ENCODE measurements at places on chromosomes 6 and 20.

DNA sequence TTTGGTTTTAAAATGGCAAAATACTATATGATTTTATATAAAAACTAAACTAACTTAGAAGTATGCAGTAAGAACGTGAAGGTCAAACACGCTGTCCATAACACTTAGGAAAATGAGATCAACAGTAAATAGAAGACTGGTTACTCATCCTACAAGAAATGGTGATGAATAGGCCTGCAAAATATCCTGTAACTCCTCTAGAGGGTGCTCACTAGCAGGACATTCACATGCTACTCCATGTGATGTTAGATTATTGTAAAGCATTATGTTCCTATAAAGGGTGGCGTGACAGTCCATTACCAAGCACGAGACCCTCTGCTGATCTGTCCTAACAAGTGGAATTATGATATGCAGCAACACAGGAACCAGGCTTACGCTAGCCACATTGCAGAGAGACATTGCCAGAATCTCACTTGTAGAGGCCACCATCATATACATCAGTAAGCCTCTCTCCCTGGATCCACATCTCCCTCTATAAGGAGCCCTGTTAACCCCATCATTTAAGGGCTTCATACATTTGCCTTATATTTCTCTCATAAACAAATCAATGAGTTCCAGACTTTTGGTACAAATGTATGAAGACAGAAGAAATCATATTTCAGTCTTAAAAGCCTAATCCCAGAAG lies 18.0 kb upstream of the DEFB129 start:
- DNase-seq: no peak

DNA sequence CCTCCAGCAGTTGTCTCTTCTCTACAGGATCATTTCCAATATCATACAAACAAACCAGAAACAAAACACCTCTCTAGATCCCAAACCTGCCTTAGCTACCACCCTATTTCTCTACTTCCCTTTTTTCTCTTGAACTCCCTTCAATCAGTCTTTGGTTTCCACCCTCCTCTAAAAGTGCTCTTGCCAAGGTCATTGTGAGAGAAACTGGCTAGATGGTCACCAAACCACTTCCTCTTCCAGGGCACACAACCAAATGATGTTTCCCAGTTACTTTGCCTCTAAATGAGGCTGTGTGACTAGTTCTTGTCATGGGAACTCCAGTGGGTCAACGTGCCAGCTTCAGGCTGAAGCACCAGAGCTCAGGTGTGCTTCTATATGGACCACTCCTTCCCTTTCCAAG lies 85.8 kb upstream of the ARMC2 start:
- DNase-seq: no peak

DNA sequence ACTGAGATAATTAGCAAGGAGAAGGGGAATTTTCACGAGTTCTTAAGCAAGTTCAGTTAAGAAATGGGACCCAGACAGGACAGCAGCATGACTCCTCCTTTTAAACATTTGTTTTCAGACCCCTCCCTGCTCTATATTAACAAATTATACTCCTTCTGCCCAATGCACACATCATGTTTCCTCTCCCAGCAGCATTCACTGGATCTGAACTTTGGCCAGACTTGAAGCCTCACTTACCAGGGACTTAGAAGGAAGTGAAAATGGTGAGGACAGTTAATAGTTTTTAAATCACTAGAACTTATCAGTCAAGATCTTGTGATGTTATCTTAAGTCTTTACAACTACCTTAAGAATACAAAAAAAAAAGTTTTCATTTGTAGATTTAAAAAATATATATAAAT lies 1174.7 kb upstream of the MAP3K7 start:
- DNase-seq: no peak

- no peak for DNase-seq
Measured at GRCh38 chr20:53736122-53736756, 142.6 kb upstream of the ZNF217 start.

- no peak for DNase-seq
Measured at GRCh38 chr6:73367761-73368355, 1.8 kb downstream of the OOEP start.

GRCh38 chr6:153526479-153526878 lies 395.4 kb upstream of the RGS17 start:
- DNase-seq: no peak

GRCh38 chr20:52826722-52827121 lies 145.4 kb upstream of the TSHZ2 start:
- no peak for DNase-seq

DNA sequence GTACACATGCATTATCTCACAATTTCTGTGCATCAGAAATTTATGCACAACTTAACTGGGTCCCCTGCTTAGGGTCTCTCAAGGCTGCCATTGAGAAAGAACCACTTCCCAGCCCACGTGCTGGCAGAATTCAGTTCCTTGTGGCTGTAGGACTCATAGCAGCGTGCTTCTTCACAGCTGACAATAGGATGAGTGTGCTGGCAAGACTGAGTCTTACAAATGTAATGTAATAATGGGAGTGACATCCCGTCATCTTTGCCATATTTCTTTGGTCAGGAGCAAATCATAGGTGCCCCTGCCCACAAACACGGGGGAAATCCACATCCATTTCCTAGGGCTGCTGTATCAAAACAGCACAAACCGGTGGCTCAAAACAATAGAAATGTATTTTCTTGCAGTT lies 77.4 kb downstream of the FIG4 start:
- no peak for DNase-seq

DNA sequence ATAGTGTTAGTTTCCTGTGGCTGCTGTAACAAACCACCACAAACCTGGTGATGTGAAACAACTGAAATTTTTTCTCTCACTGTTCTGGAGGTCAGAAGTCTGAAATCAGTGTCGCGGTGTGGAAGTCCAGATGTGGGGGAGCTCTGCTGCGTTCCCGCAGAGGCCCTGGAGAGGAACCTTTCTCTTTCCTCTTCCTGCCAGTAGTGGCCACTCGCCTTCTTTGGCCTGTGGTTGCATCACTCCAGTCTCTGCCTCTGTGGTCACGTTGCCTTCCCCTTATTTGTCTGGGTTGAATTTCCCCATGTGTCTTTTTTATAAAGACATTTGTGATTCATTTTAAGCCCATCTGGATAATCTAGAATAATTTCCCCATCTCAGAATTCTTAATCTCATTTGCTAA lies 295.5 kb upstream of the FLRT3 start:
- no peak for DNase-seq

- DNase-seq: no peak
Measured at GRCh38 chr6:138007014-138007472, 100.2 kb downstream of the PERP start.

DNA sequence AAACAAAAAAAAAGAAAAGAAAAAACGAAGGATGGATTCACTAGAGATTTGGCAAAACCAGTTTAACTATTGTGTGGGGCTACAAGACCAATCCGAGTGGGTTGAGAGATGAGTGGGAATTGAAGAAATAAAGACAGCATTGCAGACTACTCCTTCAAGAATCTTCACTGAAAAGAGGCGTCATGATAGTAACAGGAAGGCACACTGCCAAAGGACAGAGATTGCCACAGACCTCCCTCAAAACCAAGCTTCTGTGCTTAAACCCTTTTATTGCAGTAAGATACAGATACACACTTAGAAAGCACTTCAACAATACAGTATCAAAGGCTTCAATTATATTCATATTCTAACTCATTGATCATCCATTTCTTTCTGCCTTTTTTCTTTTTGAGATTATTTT lies 103.9 kb downstream of the IPCEF1 start:
- no peak for DNase-seq

DNA sequence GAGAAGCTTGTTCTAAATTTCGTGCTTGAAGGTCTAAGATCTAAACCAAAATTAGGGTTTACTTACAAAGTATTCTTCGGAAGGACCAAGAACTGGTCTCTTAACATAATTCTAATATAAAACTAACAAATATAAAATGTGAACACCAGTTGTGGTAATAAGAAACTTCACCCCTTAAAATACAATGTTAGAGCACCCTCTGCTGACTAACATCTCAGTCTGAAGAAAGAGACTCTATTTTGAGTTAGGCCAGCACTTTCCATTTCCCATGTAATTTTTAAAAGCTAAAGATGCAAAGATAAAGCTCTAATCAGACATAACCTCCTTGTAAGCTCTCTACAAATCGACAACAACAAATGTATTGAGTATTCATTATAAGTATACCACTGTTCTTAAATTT lies 24.6 kb downstream of the ATG5 start:
- DNase-seq: no peak

- DNase-seq: no peak
Measured at GRCh38 chr6:79621579-79621978, 9.6 kb upstream of the SH3BGRL2 start.

- no peak for DNase-seq
Measured at GRCh38 chr20:37457921-37458320, 63.1 kb upstream of the NNAT start.

DNA sequence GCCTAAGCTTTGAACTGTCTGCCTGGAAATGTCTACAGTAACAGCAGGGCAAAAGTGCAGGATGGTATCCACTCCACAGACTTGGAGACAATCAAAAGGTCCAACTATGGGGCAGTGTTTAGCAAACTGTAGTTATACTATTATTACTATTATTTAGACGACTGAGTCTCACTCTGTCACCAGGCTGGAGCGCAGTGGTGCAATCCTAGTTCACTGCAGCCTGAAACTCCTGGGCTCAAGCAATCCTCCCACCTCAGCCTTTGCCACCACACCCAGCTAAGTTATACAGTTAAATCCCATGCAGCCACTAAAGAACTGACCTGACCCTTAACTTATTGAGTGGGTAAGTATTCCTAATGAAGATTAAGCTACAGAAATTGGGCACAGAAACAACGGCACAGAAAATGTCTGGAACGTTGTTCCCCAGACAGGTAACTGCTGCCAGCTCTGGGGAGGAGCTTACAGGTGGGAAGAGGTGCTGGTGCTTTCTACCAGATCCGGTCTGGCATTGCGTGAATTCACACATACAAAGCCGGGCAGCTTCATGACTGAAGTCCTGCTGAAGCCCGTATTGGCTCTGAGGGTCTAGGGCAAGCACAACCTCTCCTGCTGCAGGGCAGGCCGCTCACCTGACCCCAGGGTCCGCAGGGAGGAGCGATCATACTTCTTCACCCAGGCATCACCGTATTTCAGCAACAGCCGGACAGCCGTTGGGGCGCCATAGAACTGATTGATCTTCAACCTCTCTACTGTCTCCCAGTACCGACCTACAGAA lies 27.0 kb upstream of the APMAP start:
- DNase-seq: no peak

GRCh38 chr20:50759678-50760077 lies 28.3 kb downstream of the PARD6B start:
- no peak for DNase-seq

DNA sequence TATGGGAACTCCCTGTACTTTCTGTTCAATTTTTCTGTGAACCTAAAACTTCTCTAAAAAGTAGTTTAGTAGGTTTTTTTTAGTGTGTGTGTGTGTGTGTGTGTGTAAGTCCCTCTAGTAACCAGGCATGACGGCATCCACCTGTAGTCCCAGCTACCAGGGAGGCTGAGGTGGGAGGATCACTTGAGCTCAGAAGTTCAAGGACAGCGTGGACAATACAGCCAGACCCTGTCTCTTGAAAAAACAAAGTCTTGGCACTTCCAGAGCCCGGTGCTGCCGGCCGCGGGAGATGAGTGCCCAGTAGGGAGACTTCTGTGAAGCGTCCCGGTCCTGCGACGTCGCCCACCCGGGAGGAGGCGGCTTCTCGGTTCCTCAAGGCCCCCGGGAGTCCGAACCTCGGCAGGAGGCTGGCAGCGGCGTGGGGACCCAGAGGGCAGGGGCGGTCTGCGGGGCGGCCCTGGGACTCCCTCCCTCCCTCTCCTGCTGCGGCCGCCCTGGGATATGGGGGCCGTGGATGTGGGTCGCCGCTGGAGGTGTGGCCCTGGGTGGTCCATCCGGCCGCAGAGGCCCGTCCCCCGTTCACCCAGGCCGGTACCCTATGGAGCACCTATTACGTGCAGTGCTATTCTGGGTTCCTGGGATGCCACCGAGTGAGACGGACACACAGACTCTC lies 78.0 kb upstream of the SIRPG start:
- DNase-seq: no peak

- no peak for DNase-seq
Measured at GRCh38 chr20:49768204-49769047, 44.2 kb upstream of the SLC9A8 start.

DNA sequence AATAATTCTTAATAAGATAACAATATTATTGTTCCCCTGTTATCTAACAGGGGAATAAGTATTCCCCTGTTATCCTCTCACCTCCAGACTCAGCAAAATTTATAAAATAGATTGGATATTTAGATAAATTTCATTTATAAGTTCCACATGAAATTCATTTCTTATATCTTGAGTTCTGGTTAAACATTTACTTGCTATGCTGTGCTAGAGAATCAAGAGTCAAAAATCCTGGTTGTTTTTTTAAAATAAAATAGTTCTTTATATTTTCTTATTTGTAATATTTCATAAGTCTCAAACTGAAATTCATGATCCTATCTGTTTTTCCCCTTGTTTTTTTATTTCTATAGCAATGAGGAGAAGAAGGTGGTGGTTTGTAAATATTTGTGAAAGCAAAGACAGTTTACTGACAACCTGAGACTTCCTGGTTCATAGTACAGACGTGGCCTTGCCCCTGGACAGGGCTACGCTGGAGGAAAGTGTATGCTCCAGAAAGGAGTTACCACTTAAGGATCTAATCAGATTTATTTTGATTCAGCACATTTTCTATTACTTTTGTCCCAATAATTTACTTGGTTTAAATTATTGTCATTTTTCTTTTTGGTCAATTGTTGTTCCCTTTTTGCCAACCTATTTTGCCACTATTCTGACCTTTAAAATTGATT lies 37.8 kb upstream of the MARCKS start:
- DNase-seq: no peak

DNA sequence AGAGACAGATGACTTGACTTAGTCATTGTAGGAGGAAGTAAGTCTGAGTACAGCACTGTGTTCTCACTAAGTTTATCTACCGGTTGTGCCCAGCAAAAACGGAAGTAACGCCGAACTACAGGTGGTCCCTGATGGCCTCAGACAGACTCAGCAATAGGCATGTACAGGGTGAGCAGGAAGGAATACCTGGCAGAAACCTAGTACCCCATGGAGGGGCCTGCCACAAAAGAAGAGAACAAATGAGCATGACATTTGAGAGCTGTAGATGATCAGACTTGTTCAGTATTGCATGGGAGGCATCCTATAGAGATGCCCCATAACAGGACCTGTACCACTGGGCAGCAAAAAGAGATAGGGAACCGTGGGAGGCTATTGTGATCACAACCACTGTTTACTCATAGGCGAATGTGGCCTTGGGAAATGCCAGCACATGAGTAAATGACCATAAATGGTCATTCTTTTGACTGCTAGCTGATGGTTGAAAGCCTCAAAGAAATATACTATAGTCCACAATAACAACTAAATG lies 106.4 kb upstream of the TAB2 start:
- DNase-seq: no peak

DNA sequence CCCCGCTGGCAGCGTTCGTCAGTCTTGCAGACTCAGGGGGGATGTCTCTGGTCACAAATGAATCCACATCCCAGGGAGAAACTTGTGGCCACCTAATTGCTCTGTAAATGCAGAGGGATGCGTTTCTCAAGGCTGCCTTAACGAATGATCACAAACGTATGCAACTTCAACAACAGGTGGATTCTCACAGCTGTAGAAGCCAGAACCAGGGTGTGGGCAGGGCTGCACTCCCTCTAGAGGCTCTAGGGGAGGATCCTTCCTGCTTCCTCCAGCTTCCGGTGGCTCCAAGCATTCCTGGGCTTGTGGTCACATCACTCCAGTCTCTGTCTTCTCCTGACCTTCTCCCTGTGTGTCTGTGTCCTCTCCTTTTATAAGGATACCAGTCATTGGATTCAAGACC lies 3.3 kb upstream of the TAF4 start:
- no peak for DNase-seq
